Stimulated activated CD4-positive, alpha-beta T cell treated with anti-CD3 and anti-CD28 coated beads, Interleukin-4, amount 100 ng/mL, for 4 hours (primary cell): ENCODE measurements at places on chromosomes 4 and X.

- DNase-seq = no peak
Observed at GRCh38 chrX:129690435-129690834, 35.7 kb upstream of the APLN start.

DNA sequence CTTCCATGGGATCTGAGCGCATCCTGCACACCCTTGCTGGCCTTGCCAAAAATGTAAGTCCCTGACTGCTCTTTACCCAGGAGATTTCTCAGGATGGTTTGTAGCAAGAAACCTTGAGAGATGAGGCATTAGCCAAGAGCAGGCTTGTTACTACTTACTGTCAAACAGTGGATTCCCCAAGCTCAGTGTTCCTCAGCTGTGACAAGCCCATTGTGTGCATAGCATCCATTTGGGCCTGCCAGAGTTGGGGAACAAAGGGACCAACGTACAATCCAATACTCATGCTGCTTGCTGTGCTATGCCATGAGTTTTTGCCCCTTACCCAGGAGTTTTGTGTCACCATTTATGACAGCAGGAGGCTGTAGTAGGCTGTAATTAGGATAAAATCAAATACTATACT lies 267.6 kb downstream of the TENM3 start:
- no peak for DNase-seq

- DNase-seq = no peak
Observed at GRCh38 chr4:141711211-141711610, 74.8 kb downstream of the IL15 start.

- peak; percentile 67 for DNase-seq
Observed at GRCh38 chrX:53093177-53093655, 726 bp upstream of the KANTR start.

GRCh38 chr4:166400270-166400894 lies 527.3 kb downstream of the TLL1 start:
- DNase-seq = no peak

GRCh38 chrX:129737916-129738315 lies 863 bp upstream of the XPNPEP2 start:
- DNase-seq = no peak

DNA sequence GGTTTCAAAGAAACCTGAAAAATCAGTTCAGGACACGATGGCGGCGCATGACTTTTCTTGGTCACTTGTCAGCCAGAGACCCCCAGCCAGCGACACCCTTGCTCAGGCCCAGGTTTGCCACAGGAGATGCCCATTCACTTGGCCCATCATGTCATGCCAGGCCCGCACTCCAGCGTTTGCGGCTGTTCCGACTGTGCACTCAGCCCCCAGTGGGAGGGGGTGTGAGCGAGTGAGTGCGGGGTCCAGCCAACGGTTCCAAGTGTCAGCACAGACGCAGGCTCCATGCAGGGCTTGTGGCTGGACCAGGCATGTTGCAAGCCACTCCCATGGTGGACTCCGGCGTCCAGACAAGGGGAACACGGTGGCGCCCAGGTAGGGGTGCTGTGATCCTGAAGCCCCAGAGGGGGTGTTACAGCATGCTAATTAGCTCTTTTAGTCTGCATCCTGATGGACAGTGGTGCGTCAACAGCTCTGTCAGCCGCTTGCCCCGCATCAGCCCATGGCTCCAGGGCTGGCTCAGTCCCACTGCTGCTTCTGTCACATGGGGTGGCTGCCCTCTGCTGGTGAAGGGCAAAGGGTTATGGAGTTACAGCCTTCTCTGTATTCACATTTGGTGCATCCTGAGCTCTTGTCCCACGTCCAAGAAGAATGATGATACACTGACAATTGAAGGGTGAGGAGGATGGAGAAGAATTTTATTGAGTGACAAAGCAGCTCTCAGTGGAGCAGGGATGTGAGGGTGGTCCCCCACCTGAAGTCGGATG lies 3.7 kb upstream of the MAEA start:
- DNase-seq = no peak

- DNase-seq = no peak
Observed at GRCh38 chr4:13917015-13917414, 289.5 kb upstream of the BOD1L1 start.

DNA sequence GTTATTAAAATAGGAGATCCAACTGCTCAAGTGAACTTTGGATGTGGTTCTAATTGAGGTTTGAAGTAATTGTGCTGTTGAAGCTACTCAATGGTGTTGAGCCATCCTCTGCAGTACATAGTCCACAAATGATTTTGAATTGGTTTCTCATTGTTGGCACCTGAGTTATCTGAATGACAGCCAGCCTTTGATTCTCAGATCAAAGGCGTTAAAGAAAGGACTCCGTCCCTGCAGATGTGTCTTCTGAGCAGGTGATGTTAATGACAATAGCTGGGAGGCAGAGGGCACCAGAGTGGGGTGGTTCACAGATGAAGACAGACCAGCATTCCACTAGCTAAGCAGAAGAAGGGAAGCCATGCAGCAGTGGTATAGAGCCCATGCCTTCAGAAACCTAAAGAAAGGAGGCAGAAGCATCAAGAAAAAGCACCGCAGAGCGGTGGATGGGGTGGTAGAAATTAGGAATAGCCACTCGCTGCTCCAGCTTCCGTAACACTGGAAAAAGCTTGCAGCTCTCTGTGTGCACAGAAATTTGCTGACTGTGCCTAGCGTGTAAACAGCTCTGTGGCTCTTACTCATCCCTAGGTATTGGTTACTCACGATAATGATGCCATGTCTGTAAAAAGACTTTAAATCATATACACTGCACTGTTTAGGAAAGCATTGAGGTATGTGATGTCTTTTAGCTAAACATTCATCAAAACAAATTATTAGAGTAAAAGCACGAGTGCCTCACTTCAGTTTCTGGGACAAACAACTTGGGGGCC lies 79.2 kb upstream of the CLCN4 start:
- no peak for DNase-seq

GRCh38 chr4:144451766-144452450 lies 194.0 kb upstream of the HHIP start:
- DNase-seq = no peak

GRCh38 chrX:136159611-136160025 lies 12.3 kb downstream of the FHL1 start:
- DNase-seq = no peak

- DNase-seq = no peak
Observed at GRCh38 chr4:25908491-25908901, 5.5 kb upstream of the SMIM20 start.

DNA sequence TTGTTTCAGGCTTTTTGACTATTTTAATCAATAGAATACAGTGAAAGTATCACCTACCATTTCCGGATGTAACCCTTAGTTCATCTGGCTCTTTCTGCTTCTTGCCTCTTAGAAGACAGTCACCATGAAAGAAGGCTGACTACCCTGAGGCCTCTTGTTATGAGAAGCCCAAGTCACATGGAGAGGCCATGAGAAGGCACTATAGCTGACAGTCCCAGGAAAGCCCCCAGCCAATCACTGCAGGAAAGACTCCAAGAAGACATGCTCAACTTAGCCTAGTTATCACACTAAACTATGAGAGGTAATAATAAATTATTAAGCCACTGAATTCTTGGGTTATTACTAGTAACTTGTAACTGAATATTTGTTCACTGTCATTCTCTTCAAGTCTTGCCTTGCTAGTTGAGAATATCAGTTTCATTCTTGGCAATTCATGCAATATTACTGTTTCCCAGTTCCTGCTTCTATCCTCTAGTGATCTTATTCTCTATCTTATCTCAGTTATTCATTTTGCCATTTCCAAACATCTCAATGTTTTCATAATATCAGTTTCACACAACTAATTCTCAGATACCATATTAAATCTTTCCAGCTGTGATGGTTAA lies 57.1 kb upstream of the GUCY1A1 start:
- no peak for DNase-seq

DNA sequence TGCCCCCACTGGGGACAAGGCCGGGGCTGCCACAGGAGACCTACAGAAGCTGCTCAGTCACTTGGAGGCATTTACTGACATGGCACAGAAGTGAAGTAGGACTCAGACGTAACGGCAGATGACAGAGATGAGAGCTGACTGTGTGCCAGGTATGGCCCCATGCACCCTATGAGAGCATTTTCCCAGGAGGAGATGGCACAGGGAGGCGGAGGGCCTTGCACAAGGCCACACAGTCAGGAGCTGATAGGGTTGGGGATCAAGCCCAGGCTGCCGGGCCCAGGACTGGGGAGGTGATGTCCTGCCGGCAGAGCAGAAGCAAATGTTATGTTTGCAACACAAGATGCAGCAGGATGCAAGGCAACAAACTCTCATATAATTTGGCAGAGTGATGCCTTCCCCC lies 34.1 kb downstream of the NAT8L start:
- DNase-seq = no peak

- no peak for DNase-seq
Observed at GRCh38 chr4:3656416-3657356, 109.5 kb upstream of the ADRA2C start.

- DNase-seq = no peak
Observed at GRCh38 chr4:7186031-7186430, 6.3 kb upstream of the SORCS2 start.

DNA sequence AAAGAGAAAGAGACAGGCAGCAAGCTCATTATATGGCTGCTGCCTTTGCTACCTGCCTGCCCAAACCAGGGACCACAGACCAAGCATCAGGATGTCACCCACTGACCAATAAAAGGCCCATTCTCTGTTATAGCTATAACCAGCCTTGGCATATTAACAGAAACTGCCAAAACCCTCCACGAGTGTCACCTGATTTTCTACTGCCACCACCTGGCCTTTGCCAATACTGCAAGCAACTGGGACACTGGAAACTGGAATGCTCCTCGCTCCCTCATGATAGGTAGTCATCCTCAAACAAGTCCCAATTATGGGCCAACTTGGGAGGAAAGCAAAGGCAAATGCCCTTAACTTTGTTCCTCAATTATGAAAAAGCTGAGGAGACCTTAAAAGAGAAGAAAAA lies 76.0 kb downstream of the SPIN4 start:
- DNase-seq = no peak

DNA sequence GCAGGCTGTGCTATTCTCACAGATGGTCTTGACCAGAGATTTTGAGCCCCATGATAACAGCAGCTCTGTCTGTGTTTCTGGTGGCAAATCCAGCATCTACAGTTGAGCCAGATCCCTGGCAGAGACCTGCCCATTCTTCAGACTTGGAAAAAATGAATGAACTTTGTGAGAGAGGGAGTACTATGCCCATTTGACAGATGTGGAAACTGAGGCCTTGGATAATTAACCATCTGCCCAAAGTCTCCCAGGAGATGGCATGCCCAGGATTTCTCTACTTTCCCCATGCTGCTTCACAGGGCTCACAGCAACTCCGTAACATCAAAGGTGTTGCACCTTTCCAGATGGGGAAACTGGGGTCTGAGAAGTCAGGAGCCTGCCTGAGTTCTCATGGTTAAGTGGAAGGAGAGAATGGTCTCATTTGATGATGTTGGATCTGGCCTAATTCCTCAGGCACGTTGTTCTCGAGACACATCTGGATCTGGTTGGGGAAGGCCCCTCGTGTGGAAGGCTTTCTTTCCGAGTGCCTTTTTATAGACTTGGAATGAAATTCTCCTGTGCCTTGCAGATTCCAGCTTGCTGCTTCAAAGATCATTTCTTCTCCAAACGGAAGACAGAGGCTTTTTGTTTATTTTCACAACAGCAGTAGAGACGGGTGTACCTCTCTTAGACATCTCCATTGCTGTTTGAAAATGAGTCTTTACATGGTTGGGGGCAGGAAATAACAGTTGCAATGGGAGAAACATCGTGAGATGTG lies 73.3 kb upstream of the STX18 start:
- DNase-seq = no peak

DNA sequence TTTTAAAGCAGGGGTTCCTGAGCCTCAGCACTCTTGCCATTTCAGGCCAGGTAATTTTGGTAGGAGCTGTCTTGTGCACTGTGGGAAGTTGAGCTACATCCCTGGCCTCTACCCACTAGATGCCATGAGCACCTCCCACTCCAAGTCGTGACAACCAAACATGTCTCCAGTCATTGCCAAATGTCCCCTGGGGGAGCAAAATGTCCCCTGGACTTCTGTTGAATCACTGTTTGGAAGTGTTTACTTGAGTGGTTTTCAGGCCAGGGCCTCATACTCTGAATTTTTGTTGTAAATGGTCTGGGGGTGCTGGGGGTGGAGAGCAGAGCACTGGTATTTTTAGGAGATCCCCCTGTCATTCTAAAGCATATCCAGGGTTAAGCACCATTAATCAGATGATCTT lies 3.2 kb downstream of the PDK3 start:
- DNase-seq = no peak

- DNase-seq = no peak
Observed at GRCh38 chr4:56130606-56131155, 181.9 kb downstream of the CEP135 start.

GRCh38 chr4:151409470-151410313 lies 716 bp downstream of the FHIP1A start:
- DNase-seq = no peak

- no peak for DNase-seq
Observed at GRCh38 chr4:34271479-34272355, 1972.6 kb downstream of the ARAP2 start.

- DNase-seq = no peak
Observed at GRCh38 chr4:147901916-147902315, 170.0 kb downstream of the ARHGAP10 start.

- DNase-seq = no peak
Observed at GRCh38 chr4:44147571-44148075, 301.0 kb downstream of the KCTD8 start.

DNA sequence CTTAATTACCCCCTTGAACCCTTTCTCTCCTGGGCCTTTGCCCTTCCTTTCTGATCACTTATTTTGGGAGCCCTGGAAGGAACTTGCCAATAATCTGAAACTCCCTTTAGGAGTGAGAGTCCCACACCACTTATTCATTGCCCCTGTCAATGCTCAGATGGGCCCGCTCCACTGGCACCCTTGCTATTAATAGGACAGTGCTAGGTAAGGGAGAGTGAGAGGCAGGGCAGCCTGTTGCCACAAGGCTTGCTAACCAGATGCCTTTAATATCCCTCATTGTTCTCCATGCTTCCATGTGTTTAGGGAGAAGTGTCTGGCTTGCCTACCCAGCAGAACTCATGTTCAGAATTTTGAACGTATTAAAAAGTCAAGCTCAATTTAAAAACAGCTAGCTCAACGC lies 1.7 kb upstream of the NHS start:
- DNase-seq = no peak

- DNase-seq = no peak
Observed at GRCh38 chrX:115499112-115499805, 61.7 kb upstream of the PLS3 start.

GRCh38 chr4:7180938-7181337 lies 11.4 kb upstream of the SORCS2 start:
- no peak for DNase-seq

GRCh38 chr4:108355902-108356535 lies 187.3 kb upstream of the LEF1 start:
- DNase-seq = no peak

DNA sequence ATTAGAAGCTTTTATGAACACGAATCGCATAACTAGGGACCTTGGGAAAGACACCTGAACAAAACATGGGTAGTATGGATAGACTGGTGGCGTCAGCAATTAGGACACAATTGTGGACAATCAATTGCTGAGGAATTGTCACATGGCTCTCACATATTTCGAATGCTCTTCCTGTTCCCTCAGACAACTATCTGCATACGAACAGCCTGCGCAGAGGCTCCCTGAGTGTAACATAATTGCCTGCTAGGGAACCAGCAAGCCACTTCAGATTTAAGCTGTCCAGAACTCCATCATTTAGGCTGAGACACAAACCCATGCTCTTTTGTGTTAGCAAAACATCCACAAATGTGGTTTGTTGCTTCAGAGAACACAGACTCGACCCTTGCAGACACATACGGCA lies 160.8 kb downstream of the MGST2 start:
- DNase-seq = no peak

- DNase-seq = no peak
Observed at GRCh38 chr4:132332932-132333723, 816.0 kb upstream of the PCDH10 start.

- no peak for DNase-seq
Observed at GRCh38 chr4:17718471-17718870, 63.0 kb downstream of the FAM184B start.
